ENCODE measurements at places on chromosomes 11 and 22.

DNA sequence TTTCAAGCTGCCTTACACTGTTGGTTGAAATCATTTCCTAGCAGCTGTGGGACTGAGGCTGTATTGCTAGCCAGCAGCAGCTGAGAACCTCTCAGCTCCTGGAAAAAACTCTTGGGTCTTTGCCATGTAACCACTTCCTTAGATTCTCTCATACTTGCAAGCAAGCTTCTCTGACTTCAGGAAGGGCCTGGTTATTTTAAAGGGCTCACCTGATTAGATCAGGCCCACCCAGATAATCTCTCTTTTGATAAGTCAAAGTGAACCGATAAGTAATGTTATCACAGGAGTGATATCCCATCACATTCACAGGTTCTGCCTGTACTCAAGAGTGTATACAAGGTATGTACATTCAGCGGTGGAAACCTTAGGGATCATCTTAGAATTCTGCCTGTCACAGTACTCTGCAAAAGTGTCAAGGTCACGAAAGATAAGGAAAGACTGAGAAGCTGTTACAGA is 7.4 kb upstream of the CLPB start:
- DNase-seq = no peak

DNA sequence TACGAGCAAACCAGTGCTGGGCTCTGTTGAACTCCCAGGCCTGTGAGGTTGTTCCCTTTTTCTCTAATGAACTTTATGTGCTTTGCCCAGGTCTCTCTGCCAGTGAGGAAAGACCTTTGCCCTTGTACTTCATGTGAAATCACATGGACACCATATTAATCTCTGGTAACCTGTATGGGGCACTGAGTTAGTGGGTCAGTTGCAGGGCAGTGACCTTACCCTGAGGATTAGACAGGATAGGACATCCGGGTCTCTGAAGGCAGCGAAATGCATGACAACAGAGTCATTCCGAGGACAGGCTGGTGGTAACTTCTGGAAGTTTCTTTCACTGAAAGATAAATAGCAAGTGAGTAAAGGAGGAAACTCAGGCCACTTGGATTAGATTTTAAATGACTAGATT is 93.7 kb downstream of the ZBTB16 start:
- no peak for DNase-seq

- DNase-seq = no peak
Measured at GRCh38 chr11:63505857-63506528, at the start of gene LGALS12. LGALS12 (plus strand) TSS chr11:63506084; CDS start chr11:63506459, 375 bp downstream.

DNA sequence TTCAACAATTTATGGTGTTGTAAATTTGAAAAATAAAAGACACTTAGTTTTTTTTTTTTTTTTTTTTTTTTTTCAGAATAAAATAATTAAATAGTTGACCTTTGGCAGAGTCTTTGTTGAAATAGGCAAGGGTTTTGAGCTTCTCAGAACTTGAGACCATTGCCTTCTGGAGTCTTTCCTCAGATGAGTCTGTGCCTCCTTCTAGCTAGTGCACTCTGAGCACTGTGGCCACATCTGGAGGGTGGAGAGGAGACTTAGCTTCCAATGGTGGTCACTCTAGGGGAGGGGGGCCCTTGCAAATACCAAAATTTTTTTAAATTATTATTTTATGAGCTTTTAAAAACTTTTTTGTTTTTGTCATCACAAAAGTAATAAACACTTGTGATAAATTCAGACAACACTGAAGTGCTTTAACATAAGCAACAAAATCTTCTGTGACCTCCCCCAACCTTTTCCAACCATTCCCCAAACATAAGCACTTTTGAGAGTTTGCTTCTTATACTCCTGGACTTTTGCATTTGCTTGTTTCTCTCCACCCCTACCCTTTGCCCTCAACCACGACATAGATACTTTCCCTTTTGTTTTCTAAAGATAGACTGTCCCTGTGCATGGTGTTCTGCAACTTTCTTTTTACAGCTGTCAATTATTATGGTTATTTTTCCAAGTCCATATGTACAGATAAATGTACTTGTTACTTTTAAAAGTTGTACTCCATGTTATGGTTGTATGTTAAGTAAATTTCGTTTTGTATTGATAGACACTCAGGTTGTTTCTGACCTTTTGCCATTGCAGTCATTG is 41.1 kb downstream of the BMAL1 start:
- no peak for DNase-seq

DNA sequence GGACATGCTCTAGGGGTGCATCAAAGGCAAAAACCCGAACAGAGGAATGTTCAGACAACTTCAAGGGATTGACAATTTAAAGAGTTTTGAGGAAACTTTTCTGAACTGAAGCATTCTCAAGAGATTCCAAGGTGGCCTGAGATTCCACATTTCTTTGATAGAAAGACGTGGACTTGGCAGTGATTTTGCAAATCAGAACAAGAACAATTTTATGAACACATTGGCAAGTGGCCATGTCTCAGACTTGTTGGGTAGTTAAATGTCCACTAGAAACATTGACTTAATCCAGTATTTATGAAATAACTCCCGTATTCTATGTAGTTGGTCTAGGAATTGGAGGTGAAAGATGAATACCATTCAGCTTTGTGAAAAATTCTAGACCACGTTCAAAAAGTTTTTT is 13.8 kb downstream of the NCAM1 start:
- DNase-seq = no peak

GRCh38 chr11:9990221-9990973 is 303.6 kb downstream of the SBF2 start:
- no peak for DNase-seq

- no peak for DNase-seq
Measured at GRCh38 chr22:38570779-38571364, 889 bp upstream of the DMC1 start.

DNA sequence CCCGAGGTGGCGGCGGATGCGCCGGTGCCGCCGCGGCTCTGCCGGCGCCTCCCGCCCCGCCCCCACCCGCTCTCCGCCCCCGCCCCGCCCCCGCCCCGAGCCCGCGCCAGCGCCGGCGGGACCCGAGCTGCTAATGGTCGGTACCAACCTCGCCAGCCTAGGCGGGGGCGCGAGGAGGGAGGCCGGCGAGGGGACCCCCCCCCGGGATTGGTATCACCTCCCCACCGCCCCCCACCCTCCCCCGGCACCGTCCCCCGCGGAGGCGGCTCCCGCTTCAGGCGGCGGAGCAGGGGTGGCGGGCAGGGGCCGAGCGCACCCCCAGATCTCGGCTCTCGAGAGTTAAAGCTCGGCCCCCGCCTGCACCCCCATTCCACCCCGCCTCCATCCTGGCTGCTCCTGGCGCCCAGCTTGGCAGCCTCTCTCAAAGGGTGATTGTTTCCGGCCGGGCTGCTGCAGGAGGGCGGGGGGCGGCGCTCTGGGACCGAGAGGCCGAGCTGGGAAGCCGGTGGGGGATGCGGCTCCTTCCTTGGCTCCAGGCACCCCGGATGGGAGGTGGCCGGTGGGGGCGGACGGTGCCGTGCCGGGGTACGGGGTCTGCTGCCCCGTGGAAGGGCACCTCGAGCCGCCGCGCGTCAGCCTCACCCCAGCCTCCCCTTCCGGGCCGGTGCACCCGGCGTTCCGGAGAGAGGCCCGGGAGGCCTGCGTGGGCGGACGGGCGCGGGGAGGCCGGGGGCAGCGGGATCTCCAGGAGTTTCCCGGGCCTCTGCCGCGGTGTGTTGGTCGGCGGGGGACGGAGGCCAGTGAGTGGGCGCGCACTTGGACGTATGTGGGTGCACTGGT is at the start of gene B3GAT1:
B3GAT1 (minus strand) TSS at position 40 of the 840 bp plus-strand sequence. CDS start 24,583 bp downstream, outside the sequence.
- peak; percentile 81 for DNase-seq

- no peak for DNase-seq
Measured at GRCh38 chr22:44221710-44222475, 41.2 kb downstream of the PARVG start.

- no peak for DNase-seq
Measured at GRCh38 chr11:65492637-65493366, 6.0 kb upstream of the MALAT1 start.
